Epithelial cell of proximal tubule (primary cell): ENCODE measurements at places on chromosomes 4 and X.
A peak's percentile ranks its signal among the peaks of the same experiment; 100 is the strongest.

DNA sequence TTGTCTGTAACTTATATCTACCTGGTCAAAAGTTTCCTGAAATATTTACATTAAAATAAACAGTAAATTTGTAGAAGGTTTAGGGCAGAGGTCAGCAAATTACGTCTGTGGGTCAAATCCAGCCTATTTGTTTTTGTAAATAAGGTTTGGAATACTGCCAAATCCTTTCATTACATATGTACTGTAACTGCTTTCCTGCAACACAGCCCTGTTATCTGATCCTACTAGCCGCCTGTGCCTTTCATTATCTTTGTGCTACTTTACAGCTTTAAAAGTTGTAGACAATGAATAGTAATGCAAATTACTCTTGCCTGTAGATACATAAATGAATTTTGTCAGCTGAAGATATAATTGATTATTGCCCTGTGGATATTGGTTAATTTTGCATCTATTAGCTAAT lies 369.6 kb upstream of the SLC7A11 start:
- no peak for DNase-seq

DNA sequence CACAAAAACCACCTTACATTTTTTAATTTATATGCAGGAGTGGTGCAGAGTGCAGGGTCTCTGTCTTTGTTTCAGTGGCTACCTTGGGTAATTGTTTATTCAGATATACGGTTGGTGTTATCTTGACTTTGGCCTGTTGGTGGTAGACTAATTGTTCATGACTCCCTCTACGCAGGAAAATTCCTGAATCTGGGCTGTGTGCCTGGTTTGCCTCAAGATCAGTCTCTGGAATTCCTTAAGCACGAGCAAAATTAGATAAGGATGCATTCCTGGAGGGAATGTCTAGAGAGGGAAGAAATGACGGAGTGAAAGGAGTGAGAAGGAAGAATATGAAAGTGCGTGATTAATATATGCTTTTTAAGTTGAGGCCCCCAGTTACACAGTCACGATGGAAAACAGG lies 576.9 kb upstream of the PCDH10 start:
- DNase-seq, result no peak

GRCh38 chrX:121642415-121642814 lies 595.0 kb downstream of the GLUD2 start:
- DNase-seq, result peak; percentile 69

GRCh38 chr4:79899481-79899880 lies 173.5 kb downstream of the ANTXR2 start:
- DNase-seq, result no peak

GRCh38 chrX:148513661-148514060 lies 13.2 kb downstream of the AFF2 start:
- DNase-seq, result no peak

DNA sequence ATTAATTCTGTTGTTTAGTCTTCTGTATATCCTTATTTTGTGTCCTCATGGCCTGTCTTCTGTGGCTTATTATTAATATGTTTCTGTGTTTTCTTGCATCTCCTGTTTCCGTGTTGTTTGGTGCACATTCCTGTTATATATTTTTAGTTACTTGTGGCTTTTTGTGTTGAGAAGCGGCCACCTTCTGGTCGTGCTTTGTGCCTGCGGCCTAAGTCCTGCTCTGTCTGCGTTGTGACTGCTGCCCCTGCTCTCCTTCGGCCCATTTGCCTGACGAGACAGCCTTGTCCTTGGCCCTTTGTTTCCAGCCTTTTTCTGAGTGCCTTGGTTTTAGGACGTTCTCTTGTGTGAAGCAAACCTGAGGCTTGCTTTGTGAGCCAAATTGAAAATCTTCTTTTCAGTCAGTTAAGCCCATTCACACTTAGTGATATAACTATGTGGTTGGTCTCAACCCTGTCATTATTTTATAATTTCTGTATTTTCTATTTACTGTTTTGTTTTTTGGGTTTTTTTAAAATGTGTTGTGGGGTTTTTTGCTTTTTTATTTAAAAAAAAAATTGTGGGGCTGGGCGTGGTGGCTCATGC lies 43.8 kb downstream of the TNIP2 start:
- DNase-seq, result no peak

DNA sequence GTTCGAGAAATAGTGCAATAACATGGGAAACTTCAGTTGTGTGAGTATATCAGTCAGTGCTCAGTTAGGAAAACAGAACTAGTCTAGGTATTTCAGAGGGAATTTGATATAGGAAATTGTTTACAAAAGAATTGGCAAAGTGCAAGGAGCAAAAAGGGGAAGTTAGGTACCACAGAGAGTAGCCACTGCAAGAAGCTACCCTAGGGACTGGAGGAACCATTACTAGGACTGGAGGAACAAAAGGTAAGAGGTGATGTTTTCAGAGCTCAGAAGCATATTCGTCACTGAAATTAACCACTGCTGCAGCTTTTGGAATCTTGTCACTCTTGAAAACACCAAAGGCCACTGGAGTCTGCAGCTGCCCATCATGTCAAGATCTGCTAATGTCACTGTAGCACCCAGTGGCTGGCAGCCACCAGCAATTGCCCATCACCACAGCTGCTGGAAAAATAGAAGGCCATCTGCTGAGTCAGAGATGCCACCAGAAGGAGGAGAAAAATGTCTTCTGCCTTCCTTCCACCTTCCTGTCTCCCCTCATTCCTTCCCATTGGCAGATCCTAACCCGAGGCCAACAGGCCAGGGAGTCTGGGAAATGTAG lies 160.6 kb upstream of the RPS6KA3 start:
- DNase-seq, result no peak

- no peak for DNase-seq
Observed at GRCh38 chrX:103362474-103362873, 6.2 kb downstream of the TCEAL9 start.

GRCh38 chr4:145829629-145830395 lies 108.8 kb downstream of the ZNF827 start:
- DNase-seq, result no peak

DNA sequence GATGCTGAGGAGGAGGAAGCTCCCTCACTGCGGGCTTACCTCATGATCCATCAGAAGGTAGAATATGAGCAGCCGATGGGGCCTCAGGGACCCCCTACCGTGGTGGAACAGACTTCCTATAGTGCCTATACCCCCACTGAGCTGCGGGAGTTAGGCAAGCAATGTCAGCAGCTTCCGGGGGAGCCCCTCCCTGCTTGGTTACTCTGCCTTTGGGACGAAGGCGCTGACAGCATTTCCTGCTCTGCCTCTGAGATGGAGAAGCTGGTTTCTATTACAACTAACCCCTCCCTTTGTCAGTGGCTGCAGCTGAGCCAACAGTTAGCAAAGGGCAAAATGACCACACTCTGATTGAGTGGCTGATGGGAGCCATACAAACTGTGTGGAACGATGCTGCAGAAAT lies 430.7 kb downstream of the IDS start:
- no peak for DNase-seq

- no peak for DNase-seq
Observed at GRCh38 chr4:145231906-145232700, 51.7 kb upstream of the OTUD4 start.

DNA sequence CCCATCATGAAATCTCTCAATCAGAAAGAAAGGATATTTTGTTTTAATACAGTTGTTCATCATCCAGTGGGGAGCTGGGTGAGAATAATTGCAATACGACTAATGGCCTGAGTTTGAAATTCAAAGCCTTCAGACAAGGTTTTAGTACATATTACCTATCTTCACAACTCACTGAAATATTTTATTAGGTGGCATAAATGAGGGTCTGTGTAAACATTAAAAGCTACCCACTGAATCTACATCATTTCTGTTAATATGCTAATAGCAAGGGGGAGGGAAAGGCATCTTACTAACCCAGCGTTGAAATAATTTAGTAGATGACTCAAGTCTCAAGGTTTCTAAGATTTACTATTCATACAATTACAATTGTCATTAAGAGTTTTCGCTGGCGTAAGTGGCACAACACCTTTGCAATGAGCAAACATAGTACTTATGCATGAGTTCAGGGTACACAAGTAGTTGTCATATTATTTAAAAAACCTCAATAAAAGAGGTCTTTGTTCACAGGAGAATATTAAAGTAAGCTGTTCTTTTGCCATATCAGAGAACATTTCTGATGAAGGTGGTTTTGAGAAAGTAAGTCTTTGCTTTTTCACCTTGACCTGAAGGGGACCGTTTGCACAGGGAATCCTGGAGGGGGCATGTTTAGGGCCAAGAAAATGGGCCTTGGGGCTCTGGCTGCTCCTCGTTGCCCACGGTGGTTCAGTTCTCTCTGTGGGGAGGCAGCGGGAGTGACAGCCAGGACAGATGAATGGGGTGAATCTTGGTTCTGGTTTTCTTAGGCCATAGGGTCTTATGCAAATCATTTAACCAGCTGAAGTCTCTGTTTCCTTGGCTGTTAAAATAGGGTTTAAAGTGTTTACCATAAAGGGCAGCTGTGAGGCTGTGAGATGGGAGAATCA lies 4.5 kb upstream of the RHOH start:
- no peak for DNase-seq

- DNase-seq, result no peak
Observed at GRCh38 chr4:177853229-177853628, 411.0 kb upstream of the AGA start.

DNA sequence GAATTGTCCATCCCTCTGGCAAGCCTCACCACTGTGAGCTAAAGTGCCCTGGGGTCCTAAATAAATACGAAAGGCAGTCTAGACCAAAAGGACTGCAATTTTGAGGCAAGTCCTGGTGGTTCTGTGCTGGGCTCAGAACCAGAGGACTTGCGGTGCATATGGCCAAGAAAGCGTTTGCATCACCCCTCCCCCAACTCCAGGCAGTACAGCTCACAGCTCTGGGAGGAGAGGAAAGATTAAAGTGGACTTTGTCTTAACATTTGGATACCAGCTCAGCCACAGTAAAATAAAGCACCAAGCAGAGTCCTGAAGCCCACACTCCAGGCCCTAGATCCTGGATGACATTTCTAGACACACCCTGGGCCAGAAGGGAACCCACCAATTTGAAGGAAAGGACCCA lies 24.9 kb downstream of the RNF128 start:
- no peak for DNase-seq
